ENCODE measurements at places on chromosomes 4 and X. TPM values are rescaled to one million over a fixed set of nuclear protein-coding genes. Genes with fewer than 3 reads are reported as not detected.

PAK3 gene
- 0.19 TPM for total RNA-seq

GRCh38 chr4:140335076-140335475 lies 38.4 kb upstream of the SCOC start:
- no peak for DNase-seq

HS3ST1 gene
- total RNA-seq, result 4.8 TPM

TENM3 gene
- 5.5 TPM for total RNA-seq

GRCh38 chr4:40160258-40160657 lies 36.6 kb upstream of the RHOH start:
- no peak for DNase-seq

DNA sequence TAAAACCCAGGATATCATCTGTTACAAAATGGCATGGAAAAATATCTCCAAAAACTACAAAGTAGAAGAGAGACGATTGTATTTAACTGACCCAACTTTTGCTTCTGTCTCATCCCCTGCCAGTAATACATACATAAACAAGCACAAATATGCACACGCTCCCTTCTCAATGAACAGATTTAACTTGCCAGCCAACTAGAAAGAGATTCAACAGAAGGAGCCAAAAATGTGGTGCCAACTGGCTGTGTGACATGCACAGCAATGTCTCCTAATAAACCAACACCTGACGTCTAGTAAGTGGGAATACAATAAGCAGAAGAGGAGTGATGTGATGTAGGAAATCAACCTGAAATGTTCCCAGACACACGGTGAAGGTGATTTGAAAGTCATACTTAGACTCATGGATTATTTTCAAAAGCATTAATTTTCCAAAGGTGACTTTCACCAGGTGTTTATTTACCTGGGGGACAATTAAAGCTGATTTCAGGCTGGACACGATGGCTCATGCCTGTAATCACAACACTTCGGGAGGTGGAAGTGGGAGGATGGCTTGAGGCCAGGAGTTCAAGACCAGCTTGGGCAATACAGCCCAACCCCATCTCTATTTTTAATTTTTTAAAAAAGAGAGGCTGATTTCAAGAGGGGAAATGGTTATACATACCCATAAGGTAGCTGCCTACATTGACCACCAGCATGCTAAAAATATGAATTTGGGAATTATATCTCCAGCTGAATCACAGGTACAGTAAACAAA lies 33.7 kb downstream of the SH3RF1 start:
- no peak for DNase-seq

DNA sequence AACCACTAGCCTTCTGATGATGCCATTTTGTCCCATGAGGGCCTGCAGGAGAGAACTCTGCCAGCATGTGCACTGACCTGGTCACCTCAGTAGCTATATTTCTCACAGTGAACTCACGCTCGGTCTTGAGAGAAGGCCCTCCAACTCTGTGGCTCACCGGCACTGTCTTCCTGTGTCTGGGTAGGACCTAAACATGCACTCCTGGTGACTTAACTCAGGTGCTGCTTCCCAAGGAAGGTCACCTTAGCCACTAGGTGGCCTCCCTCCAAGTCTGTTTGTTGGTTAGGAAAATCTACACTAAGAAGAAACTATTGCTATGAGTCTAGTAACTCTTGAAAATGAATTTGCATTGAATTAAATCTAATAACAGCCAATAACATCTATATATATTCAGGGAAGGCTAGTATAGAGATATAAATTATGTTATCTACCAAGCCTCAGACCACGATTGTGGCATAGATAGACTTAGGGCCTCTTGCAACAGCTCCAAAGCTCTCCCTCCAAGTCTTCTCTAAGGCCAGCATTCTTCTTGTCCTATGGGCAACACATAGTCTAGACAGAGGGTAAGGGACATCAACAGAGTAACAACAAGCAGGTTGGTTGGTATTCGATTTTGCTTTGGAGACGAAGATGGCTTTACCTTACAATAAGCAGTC lies 24.7 kb downstream of the TLR10 start:
- DNase-seq, result no peak

DNA sequence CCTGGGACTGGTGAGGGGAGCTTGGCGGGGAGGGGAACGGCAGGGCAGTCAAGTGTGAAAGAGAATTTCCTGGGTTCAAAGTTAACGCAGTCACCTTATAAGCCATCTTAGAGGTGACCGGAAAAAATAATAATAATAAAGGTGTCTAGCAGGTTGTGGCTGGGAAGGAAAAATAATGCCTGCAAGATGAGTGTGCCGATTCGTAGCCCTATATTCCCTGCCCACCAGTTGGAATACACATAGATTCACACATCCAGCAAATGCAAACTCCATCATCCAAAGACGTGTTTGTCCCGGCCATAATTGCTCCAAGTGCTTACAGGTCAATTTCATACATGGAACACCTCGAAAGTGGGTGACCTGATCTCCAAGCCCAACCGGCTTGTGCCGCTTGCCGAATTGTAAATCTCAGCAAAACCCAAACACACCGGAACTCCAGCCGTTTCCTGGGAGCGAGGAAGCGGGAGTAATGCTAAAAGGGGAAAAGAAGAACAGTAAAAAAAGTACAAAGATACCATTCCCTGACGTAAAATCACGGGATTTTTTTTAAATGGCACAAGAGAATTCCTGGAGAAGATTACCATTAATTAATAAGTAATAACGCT lies 1.3 kb upstream of the FAT1 start:
- DNase-seq, result no peak

DNA sequence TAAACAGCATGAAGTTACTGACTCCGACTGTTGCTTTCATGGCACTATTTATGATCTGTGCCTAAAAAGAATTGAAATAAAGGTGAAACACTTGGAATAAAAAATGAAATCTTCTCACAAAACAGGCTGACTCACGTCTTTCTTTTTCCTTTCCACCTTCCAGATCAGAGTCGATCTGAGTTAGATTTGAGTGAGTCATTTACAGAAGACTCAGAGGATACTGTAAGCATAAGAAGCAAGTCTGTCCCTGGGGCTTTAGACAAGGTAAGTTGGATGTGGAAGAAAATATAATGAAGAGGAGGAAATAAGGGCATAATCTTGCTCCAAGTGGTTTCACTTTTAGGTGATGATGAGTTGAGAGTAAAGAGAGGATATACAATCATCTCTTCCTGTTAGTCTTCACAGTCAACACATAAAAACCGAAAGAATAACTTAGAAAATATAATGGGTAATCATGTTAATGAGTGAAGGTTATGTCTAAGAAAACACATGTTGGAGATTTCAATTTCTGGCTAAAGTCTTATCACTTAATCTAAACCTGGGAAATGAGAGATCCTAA lies 89.7 kb downstream of the SYTL5 start:
- no peak for DNase-seq

GRCh38 chr4:151865312-151865711 lies 104.5 kb upstream of the GATB start:
- DNase-seq, result no peak

CPZ gene
- 3.0 TPM for total RNA-seq

DNA sequence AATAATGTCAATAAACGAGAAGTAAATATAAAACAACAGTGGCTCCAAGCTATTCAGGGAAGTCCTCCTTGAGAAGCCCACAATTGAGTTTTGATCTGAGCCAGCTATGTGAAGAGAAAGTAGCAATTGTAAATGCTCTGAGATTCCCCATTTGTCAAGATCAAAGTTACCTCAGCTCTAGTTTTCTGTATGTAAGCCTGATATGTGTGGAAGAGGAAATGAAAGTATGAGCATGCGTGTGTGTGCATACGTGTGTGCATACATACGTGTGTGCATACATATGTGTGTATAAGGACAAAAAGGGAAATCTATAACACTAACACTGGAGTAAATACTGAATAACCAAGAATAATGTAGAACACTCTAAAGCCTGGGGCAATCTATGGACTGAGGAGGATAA lies 130.3 kb downstream of the SCFD2 start:
- DNase-seq, result no peak

- no peak for DNase-seq
Observed at GRCh38 chr4:30769093-30769492, 48.9 kb downstream of the PCDH7 start.

LPAR4 gene
- not detected for total RNA-seq

GAB3 gene
- 2.5 TPM for total RNA-seq

- DNase-seq, result no peak
Observed at GRCh38 chrX:71366674-71367256, 608 bp downstream of the TAF1 start.

DNA sequence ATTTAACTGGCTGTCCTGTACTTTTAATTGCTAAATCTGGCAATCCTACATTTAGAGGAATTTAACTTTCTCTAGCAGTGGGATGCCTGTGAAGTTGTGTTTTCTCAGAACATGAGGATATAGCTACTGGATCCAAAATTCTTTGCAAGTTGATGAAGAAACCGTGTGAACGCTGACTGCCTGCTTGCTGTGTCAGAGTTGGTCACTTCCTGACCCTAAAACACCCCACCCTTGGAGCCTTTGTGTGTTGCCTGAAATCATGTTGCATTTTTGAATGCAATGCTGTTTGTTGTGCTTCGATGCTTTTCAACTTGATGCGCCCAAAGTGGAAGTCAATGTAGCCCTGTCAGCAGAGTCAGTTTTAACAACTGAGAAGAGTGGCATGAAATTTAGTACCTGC lies 211.2 kb downstream of the ANK2 start:
- no peak for DNase-seq
